Brain (organoid and tissue), 16 donors: ENCODE measurements at places on chromosomes 12 and 14.

GRCh38 chr12:113591480-113591974, 119.9 kb upstream of the LHX5 start:
- peak; percentile 72 for DNase-seq

DNA sequence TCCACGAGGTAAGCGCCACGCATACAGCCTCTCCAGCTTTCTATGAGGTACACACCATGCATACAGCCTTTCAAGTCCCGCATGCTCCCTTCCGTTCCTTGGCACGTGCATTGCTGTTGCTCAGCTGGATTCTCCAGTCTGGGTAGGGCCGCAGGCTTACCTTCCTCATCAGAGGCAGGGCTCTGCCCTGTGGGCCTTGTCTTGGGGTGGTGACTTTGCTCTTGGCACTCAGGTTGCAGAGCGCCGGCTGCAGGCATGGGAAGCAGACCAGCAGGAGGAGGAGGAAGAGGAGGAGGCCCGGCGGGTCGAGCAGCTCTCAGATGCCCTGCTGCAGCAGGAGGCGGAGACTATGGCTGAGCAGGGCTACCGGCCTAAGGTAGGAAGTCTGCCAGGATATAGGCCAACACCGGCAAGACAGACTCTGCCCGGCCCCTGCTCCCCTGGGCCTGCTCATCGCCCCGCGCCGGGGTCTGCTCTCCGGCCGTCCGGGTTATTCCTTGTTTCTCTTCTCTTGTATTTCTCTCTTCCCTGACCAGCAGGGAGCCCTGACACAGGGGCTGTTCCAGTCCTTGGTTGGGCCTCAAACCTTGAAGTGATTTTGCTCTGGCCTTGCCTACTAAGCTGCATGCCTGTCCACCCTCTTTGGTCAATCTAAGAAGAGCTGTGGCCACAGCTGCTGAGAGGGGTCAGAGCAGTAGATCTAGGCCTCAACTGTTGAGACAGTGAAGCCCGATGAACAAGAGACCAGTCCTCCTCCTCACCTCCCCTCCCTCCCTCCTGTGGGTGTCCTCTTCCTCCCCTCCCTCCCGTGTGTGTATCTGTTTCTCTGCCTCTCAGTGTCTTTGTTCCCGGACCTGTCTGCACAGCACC, 15.3 kb downstream of the TCHP start:
- no peak for DNase-seq

DNA sequence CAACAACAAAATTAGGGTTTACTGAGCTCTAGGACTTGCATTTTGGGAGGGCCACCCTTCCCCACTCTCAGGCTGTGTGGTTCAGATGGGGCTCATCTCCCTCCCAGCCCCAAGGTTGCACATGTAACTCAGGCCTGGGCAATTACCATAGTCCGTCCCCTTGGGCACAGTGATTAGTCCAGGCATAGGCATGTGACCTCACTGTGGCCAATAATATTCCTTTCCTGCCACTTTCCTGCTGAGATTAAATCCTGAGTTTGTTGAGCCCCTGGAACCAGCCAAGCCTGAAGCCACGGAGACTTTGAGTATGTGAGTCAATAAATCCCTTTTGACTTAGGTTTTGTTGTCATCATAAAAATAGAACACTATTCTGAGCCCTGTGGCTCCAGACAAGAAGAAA, 113.0 kb downstream of the AACS start:
- no peak for DNase-seq

GRCh38 chr14:49755378-49755777, 12.6 kb upstream of the KLHDC2 start:
- DNase-seq: no peak
